ENCODE measurements at places on chromosomes 4 and X. TPM values are rescaled to one million over a fixed set of nuclear protein-coding genes. Genes with fewer than 3 reads are reported as not detected.

DNA sequence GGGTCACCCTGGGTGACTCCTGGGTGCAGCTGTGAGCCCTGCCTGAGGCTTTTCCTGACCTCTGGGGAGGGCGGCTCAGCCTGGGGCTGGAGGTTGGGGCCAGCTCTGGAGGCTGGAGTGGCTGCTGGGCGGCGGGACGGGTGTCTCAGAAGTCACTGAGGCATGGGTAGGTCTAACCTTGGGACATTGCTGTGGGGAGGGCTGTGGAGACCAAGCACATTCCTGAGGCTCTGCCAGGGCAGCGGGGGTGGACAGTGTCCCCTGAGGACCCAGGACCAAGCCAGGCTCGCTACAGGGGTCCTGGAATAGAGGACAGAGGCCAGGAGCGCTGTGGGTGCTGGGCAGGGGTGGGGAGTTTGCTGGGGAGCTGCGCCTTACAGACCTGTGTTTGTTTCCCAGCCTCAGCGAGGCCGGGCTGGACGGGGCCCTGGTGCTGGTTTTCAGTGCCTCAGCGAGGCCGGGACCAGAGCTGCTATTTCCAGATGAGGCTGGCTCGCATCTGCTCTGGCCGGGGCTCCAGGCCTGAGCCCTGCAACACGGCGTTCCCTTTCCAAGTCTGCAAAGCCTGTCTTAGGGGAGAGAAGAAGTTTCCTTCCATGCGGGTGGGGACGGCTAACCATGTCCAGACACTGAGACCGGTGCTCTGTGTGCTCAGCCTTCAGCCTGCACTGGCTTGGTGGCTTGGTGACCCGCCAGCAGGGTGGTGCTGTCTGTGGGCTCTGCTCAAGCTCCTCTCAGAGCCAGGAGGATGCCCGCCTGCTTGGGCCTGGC, 3.0 kb upstream of the SLC25A6 start:
- no peaks in the 10 kb centered on the region for H3K27me3 ChIP-seq
- H3K27ac ChIP-seq: no peak overlapping the region
- peaks cover 27% of the 10 kb centered on the region for H3K4me1 ChIP-seq
- DNase-seq: no peak

GRCh38 chr4:66482186-66482585, 811.9 kb upstream of the EPHA5 start:
- H3K36me3 ChIP-seq: no peaks in the 10 kb centered on the region
- H3K27me3 ChIP-seq: no peaks in the 10 kb centered on the region
- H3K4me1 ChIP-seq: no peaks in the 10 kb centered on the region
- H3K27ac ChIP-seq: no peak overlapping the region
- no peak overlapping the region for H3K4me3 ChIP-seq

GRCh38 chrX:40169193-40170101, 71.7 kb upstream of the BCOR start:
- peaks cover 51% of the 10 kb centered on the region for H3K4me1 ChIP-seq
- no peak overlapping the region for H3K4me3 ChIP-seq
- H3K27ac ChIP-seq: peak overlapping the region; percentile 42
- no peak for DNase-seq

DNA sequence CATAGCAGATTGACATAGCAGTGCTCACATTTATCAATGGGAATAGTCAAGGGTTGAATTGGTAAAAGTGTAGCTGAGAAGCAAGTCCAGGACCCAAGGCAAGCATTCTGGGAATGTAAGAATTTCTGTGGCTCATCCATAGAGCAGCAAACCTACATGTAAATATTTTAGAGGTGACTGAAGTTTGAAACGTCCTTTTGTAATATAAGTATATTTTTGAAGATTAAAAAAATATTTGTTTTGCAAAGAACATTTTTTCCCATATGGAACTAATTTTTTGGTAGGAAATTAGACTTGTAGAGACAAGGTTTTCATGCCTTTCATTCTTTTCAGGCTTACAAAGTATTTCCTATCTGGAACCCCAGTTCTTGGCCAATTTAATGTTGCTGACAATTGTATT, 104.0 kb downstream of the TEX13A start:
- no peaks in the 10 kb centered on the region for H3K27me3 ChIP-seq
- no peaks in the 10 kb centered on the region for H3K4me1 ChIP-seq
- H3K4me3 ChIP-seq: no peak overlapping the region
- DNase-seq: no peak
- no peak overlapping the region for H3K27ac ChIP-seq
- no peaks in the 10 kb centered on the region for H3K36me3 ChIP-seq

DCLK2 gene
- 5.9 TPM for total RNA-seq

RRH gene
- total RNA-seq: not detected

SNCA gene
- 27.3 TPM for total RNA-seq

XK gene
- 2.0 TPM for total RNA-seq

TSPYL2 gene
- total RNA-seq: 85.9 TPM

Data from vagina (tissue), 2 donors.